Lower leg skin (tissue), 4 donors: ENCODE measurements at places on chromosomes 5 and 9. TPM values are rescaled to one million over a fixed set of nuclear protein-coding genes. Genes with fewer than 3 reads are reported as not detected.

- no peak for DNase-seq
Observed at GRCh38 chr5:43369651-43370050, 42.5 kb downstream of the CCL28 start.

DNA sequence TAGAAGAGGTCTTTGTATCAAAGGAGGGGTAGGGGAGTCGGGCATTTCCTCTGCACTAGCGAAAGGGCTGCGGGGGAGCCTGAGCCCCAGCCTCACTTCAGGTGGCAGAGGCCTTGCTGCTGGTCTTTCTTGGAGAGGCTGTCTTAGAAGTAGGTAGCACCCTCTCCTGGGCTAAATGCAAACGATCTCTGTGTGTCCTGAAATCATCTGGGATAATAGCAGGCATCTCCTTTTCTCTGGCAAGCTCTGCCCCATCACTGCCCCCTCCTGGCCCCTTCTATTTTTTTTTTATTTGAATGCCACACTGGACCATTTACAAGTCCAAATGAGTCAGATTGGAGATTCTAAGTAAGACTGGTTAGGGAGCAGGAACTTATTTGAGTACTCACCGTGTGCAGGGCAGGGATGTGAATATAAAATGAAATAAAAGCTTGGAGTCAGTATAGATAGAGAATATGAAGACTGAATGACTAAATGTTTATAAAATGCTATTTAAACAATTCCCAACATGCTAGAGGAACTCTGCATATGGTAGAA, 137.1 kb downstream of the FGF1 start:
- DNase-seq: peak; percentile 48

GRCh38 chr5:148820461-148821395, 5.7 kb upstream of the ADRB2 start:
- DNase-seq: no peak

DNA sequence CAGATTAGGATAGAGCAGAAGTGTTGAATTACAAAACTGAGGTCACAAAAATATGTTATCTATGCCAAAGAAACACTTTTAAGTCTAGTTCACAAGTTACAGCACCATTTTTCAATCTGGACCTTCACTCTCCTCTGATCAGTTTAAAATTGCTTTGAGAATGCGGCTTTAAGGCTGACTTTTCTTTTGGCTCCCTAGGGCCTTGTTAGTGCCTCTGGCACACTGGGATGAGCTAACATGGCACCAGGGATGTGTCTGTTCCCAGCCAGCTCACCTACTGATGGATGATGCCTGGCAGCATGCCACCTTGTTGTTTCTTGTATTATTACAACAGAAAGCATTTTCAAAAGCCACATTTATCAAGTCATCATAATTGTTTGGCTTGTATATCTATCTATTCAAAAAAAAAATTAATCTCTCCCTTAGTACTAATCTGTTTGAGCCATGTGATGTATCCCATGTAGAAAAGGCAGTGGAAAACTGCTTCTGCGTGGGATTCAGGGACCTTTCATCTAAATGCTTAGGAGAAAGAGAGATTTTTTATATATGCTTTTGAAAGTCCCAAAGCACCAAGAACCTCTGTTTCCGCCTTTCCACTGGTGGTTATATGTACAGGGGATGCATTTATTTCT, 46.6 kb downstream of the ADAMTSL1 start:
- no peak for DNase-seq

- DNase-seq: no peak
Observed at GRCh38 chr5:137573376-137573775, 74.2 kb upstream of the SPOCK1 start.

- no peak for DNase-seq
Observed at GRCh38 chr5:55993013-55993412, 1.8 kb downstream of the IL6ST start.

GRCh38 chr9:137167747-137168572, 1.9 kb downstream of the LRRC26 start:
- DNase-seq: no peak

DNA sequence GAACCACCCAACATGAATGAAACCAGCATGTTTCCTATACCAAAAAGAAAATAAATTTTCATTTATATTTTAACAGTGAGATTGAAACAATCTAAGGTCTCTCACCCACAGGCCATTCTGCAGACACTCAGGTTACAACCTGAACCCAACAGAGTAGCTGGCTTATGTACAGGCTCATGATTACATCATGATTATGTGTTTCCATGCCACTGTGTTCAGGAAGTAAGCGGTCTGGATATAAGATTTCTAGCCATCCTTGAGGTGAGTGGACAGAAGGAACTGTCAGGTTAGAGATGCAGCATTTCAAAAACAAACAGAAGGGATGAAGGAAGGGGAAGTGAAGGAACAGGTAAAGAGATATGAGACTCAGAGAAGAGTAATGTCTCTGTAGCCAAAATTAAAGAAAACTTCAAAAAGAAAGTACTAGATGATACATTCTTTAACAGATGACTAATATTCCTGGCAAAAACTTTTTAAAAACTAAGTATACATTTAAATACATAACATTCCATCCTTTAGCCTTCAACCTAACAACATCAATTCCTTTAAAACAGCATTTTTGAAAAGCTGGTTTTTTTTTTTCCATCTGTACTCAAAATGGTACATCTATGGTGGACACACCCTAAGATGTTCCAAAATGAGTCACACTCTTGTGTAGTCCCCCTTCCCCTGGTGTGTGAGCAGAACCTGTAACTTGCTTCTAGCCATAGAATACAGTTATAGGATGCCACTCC, 119.8 kb downstream of the LPAR1 start:
- no peak for DNase-seq

DNA sequence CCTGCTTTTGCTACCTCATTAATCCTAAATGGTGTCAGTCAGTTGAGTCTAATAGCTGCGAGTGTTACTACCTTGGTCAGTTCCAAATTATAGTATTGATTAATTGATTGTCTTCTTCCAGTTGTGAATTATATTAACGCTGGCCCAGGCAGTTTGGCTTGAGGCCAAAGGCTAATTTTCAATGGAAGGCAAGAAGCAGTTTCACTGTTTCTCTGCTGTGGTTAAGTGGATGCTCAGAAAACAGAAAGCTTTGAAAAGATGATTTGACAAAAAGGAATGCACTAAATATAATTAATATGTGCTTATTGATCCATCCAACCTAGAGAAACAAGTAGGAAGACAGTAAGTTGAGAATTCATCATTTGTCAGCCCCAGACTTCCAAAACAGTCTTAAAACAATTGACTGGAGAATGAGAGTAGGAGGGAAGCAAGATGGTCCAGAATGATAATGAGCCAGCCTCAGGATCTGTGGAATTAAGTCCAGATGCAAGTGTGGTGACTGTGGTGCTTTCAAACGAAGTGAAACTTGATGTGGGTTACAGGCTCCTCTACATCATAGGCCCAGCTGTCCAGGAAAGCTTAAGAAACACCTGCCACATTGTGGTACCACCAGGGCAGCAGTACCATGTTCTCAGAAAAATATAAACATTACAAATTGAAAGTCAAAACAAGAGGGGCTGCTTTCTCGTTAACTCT, 1371.0 kb upstream of the DMAC1 start:
- no peak for DNase-seq

GRCh38 chr5:124706051-124706450, 40.4 kb downstream of the ZNF608 start:
- no peak for DNase-seq

GRCh38 chr5:108528655-108529054, 146.8 kb upstream of the FBXL17 start:
- DNase-seq: no peak

DNA sequence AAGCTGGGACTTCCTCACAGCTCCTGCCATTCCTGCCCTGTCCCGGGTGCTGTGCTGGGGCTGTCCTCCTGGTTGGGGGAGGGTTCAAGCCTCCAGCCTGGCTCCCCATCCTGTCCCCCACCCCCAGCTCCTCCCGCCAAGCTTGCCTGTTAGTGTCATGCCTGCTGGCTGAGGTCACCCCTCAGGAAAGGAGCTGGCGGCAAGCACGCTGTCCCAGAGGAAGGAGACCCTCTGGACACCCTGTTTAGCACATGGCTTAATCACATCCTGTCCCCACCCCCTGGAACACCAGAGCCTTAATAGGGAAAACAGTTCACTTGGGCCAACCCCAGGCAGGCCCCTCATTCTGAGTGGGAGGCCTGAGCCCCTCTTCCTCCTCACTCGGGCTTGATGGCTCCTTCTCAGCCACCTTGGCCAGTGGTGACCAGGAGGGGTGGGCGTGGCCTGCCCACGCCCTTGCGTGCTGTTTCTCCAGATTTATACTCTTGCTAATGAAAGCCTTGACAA, 9.2 kb upstream of the PHYHD1 start:
- no peak for DNase-seq

DNA sequence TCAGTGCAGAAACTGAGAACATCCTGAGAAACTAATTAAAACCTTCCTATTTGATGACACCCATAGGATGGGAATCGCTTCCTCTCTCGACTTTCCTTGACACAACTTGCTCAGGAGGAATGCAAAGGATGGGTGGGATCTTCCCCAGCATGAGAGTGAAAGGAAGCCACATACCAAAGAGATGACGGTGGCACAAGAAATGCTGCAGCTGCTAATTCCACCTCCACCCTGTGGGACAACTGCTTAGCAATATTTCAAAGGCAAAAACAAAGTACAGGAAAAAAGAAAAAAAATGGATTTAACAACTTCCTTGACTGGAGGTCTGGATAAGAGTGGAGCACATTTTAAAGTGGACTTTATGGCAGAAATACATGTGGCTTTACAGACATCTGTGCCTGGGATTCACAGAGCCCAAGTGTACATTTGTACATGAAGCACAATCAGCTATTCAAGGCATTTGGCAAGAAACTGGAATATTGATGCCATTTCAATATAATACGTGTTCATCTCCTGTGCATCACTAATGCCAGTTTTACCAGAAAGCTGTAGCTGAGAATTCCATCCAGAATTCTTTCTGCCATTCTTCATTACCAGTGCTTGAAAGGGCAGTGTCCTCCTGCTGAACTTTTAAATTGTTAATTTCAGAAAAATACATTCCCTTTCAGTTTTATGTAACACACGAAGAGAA, 359.2 kb upstream of the ACTBL2 start:
- no peak for DNase-seq

DNA sequence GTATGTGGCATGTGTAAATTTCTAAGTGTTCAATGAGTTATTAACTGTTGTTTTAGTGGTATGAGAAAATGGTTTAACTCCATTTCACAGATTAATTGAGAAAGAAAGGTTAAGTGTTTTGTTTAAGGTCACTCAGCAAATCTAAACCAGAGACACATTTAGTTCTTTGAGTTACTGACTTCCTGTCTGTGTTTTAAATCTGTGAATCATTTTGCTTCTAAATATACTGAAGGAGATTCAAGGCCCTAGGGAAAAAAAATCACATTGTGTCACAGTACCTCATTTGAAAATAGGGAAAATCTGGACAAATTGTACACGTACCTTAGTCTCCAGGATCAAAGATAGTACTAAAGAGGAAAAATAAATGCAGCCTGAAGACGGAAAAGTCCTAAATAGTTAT, 368.2 kb downstream of the TMEM161B start:
- no peak for DNase-seq

GRCh38 chr5:138275379-138275782, 960 bp upstream of the GFRA3 start:
- DNase-seq: no peak

- DNase-seq: no peak
Observed at GRCh38 chr5:25568989-25569625, 924.3 kb upstream of the CDH10 start.

DNA sequence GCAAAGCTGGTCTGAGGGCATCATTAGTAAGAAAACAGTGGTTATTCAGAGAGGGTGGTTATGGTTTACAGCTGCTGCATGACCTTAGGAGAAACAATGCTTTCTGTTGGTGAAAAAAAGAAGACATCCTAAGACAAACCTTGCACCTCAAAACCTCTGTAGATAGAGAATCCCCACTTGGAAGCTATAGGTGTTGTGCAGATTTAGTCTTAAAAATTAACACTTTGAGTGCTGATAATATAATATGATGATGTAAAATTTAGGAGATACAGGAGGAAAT, 1.4 kb upstream of the PTTG1 start:
- DNase-seq: no peak

DNA sequence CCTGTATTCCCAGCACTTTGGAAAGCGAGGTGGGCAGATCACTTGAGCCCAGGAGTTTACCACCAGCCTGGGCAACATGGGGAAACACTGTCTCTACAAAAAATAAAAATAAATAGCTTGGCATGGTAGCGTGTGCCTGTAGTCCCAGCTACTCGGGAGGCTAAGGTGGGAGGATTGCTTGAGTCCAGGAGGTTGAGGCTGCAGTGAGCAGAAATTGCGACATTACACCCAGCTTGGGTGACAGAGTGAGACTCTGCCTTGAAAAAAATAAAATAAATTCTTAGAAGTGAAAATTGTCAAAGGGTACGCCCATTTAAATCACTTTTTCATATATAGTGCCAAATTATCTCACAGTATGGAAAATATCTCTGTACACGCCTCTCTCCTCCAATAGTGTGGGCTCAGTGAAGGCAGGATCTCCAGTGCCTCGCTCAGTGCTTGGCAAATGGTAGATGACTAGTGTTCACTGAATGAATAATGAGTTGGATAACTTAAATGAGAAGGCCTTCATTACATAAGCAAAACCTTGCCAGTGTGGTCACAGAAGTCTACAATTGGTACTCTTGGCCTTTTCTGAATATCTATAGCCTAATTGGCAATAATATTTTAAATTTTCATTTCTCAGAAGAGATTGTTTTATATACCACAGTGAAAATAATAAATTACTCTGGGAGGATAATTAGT, 9.4 kb upstream of the CCL28 start:
- DNase-seq: no peak

GRCh38 chr9:34171753-34172535, 6.9 kb upstream of the UBAP1 start:
- DNase-seq: no peak

DNA sequence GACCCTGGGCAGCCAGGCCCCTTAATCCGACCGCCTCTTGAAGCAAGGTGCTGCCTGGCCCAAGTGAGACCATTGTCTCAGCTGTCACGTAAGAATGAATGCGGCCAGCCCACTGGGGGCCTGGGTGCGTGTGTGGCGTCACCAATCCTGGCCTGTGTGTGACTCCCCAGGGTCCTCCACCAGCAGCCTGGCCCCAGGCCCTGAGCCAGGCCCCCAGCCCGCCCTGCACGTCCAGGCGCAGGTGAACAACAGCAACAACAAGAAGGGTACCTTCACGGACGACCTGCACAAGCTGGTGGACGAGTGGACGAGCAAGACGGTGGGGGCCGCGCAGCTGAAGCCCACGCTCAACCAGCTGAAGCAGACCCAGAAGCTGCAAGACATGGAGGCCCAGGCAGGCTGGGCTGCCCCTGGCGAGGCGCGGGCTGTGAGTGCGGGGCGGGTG, 124.2 kb downstream of the WNK2 start:
- peak; percentile 78 for DNase-seq

GRCh38 chr5:141095263-141095641, 837 bp downstream of the PCDHB2 start:
- DNase-seq: no peak

The MOB3B gene
- total RNA-seq: 11.0 TPM

The ZFAND5 gene
- total RNA-seq: 151 TPM

The TGFBI gene
- 615 TPM for total RNA-seq

The SEMA4D gene
- total RNA-seq: 48.4 TPM

The PCSK1 gene
- total RNA-seq: 0.65 TPM

The LRRC14B gene
- not detected for total RNA-seq

The MAP1B gene
- 218 TPM for total RNA-seq
